Left lung (tissue), 14 donors: ENCODE measurements at places on chromosomes 1 and 21. TPM values are rescaled to one million over a fixed set of nuclear protein-coding genes. Genes with fewer than 3 reads are reported as not detected.

DNA sequence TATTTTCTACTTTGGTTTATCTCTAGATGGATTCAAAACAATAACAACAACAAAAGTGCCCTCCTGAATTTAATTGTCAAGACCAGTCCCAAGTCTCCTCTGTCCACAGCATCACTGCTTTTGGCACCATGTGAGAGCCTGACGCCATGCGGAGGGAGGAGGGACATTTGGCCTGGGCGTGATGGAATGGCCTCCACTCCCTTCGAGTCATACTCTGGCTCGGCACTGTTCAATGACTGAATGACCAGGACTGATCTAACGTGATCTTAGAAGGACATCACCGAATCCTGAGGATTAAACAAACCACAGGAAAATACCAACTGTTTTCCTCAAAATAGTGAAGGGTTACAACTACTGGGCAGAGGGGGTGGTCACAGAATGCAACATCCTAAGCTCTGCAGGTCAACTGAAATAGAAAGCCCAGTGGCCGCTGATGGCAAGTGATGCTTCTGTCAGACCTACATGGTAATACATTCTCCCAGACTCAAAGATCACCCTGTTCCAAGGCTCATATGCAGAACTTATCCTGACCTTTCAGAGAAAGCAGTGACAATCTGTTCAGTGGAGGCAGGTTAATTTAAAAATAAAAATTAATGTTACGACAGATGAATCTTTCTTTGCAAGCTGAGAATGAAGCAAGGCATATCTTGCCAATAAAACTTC is 19.1 kb downstream of the SRSF4 start:
- no peak for DNase-seq

DNA sequence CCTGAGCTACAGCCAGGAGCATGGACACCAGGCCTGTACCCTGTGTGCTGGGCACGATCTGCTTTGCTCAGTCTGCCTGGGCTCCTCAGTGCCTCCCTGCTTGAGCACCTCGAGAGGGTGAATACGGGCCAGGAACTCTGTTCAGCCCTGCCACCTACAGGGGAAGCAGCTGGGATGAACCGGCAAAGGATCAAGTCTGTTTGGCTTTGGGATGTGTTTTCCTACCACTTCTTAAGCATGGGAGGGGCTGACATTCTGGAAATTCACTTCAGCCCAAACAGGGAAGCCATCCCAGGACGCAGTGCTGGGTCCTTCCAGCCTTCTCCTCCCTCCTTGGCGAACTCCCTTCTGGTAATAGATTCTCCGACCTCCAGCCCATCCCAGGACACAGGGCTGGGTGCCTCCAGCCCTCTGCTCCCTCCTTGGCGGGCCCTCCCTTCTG is 55.8 kb upstream of the SELENON start:
- peak; percentile 32 for DNase-seq

DNA sequence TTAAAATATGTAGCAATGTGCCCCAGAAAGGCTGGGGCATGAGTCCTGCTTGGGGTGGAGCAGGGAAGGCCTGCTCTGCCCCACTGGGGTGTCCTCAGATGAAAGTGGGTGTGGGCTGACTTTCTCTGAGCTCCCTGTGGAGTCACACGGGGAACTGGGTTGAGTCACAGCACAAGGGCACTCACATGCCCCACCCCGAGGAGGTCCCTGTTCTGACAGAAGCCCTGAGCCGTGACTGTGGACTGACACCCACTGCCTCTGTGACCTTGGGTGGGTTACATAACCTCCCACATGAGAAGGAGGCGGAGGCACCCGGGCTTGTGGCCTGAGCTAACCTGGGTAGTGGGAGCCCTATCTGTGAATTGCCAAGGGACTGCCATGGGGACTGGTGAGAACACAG is 52.5 kb upstream of the TINAGL1 start:
- no peak for DNase-seq

GRCh38 chr1:181010789-181011188 is 11.9 kb downstream of the STX6 start:
- no peak for DNase-seq

DNA sequence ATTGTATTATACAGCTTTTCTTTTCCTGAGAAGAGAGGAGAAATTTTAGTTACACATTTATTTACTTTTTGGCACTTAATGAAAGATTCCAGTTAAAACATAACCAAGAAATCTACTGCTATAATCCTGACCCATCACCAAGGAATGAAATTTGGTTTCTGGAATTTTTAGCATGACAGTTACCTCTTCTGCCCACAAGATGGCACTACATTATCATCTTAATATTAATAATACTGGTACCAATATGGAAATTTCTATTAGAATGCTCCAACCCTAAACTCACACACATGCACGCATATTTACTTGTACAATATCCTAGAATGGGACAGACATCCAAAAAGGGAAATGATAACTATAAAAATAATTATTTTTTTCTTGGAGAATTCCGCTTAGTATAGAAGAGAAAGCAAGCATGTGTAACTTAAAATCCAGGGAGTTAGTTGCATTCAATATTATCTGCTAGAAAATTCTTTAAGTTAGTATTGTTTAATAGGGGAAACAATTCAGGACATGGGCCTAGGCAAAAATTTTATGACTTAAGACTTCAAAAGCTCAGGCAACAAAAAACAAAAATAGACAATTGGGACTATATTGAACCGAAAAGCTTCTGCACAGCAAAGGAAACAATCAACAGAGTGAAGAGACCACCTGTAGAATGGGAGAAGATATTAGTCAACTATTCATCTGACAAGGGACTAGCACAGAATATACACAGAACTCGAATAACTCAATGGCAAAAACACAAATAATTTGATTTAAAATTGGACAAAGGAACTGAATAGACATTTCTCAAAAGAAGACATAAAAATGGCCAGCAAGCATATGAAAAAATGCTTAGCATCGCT is 37.4 kb downstream of the MAP3K21 start:
- DNase-seq = no peak

- DNase-seq = no peak
Observed at GRCh38 chr1:242784084-242784483, 259.6 kb upstream of the PLD5 start.

GRCh38 chr1:171742577-171742922 is 685 bp upstream of the VAMP4 start:
- peak; percentile 52 for DNase-seq

GRCh38 chr1:89598450-89599331 is 34.2 kb upstream of the LRRC8C start:
- DNase-seq = no peak

- no peak for DNase-seq
Observed at GRCh38 chr1:172308577-172308976, 111.9 kb upstream of the C1orf105 start.

- no peak for DNase-seq
Observed at GRCh38 chr1:151733126-151733525, 11.8 kb downstream of the RIIAD1 start.

- no peak for DNase-seq
Observed at GRCh38 chr1:23116216-23116836, 52.3 kb downstream of the LUZP1 start.

- DNase-seq = no peak
Observed at GRCh38 chr21:33401630-33401992, 1.6 kb upstream of the IFNGR2 start.

- no peak for DNase-seq
Observed at GRCh38 chr1:171783816-171784530, 2.5 kb downstream of the METTL13 start.

DNA sequence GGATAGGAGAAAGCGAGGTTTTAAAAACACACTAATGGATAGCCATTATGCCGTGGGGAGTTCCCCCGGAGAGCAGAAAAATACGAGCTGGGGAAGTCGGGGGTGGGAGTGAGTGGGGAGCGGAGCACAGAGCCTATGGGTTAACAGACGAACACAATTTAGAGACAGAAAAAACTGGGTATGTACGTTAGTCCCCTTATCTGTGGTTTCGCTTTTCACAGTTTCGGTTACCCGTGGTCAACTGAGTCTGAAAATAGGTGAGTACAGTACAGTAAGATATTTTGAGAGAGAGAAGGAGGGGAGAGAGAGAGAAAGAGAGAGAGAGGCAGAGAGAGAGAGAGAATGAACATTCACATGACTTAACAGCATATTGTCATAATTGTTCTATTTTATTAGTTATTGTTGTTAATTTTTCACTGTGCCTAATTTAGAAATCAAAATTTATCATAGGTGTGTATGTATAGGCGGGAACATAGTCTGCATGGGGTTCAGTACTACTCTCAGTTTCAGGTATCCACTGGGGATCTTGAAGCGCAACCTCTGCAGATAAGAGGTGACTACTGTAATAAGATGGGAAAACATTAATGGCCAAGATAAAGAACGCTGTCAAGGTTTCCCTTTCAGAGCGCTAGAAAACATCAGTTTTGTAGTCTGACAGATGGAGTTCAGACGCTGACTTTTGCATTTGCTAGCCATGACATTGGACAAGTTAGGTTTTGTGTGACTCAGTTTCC is 125.6 kb upstream of the LMO4 start:
- DNase-seq = no peak

DNA sequence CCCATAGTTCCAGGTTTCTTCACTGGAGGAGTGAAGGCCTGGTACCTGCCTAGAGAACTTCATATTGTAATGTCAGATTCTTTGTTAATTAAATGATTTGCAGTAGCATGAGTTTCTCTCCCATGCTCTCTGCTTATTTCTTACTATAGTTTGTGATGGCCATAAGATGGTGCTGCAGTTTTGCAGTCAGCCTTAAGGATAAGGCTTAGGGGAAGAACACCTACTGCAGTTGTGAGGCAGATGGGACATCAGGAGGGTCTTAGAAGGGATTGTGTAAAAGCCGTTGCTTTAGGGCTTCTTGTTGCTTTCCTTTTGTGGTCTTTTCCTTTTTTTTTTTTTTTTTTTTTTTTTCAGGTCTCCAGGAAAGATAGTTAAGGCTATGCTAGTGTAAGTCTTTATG is 61.8 kb downstream of the MACF1 start:
- no peak for DNase-seq

DNA sequence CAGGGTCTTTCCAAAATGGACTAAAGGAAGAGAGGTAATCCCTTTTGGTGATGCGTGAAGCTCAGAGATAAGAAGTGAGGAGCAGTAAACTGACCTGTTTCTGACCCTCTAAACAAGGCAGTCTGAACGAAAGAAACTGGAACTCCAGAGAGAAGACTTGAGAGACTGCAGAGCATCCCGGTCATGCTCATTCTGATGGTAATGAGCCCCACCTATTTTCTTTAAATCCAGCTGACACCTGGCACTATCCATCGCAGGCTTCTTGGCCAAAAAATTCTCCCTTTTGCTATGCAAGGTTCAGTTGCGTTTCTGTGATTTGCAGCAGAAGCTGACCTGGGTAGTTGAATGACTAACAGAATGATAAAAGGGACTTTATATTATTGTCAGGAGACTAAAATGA is 105.9 kb upstream of the KCNK2 start:
- DNase-seq = no peak

GRCh38 chr1:121516234-121516967 is 331.6 kb downstream of the SRGAP2C start:
- no peak for DNase-seq

- DNase-seq = no peak
Observed at GRCh38 chr1:205371871-205372660, 15.3 kb upstream of the KLHDC8A start.

- no peak for DNase-seq
Observed at GRCh38 chr1:161966067-161966466, 57.6 kb downstream of the OLFML2B start.

DNA sequence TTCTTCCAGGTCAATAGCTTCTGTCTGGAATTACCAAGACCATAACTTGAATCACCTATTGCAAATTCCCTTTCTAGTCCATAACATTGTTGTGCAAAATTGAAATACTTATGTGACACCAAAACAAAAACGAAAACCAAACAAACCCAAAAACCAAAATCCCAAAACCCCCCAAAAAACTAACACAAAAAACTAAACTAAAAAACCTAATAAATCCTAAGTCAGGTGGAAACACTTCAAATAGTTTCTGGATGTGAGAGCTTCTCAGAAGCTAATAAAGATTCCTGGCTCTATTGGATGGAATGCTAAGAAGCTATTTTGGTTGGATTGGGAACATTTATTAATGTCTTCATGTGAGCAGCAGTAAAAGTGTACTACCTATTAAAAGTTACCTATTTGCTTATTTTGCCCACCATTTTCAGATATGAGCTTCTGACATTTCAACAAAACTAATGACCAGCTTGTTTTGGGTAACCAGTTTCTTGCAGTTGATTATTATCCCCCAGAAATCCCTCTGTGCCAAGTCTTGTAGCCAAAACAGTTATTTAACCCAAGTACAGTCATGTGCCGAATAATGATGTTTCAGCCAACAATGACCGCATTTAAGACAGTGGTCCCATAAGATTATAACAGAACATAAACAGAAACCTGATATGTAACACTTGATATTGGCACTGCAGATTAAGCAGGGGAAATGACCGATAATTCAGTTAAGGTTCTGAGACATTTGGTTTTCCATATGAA is 76.4 kb downstream of the LTN1 start:
- no peak for DNase-seq

DNA sequence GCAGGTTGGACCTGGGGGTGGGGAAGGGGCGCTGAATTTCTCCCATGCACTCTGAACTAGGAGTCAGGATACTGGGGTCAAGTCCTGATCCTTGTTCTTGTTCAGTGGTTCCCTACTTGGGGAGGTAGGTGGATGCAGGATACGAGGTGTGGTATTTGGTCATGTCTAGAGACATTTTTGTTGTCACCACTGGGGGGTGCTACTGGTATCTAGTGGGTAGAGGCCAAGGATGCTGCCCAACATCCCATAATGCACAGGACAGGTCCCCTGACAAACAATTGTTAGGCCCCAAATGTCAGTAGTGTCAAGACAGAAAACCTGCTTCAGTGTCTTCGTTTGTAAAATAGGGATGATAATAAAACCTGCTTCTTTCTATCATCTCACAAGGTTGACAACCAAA is 259.0 kb upstream of the FOXD3 start:
- no peak for DNase-seq

GRCh38 chr21:46165098-46165497 is 9.7 kb upstream of the FTCD start:
- DNase-seq = no peak

GRCh38 chr1:151340870-151341754 is 5.9 kb downstream of the RFX5 start:
- DNase-seq = peak; percentile 65

DNA sequence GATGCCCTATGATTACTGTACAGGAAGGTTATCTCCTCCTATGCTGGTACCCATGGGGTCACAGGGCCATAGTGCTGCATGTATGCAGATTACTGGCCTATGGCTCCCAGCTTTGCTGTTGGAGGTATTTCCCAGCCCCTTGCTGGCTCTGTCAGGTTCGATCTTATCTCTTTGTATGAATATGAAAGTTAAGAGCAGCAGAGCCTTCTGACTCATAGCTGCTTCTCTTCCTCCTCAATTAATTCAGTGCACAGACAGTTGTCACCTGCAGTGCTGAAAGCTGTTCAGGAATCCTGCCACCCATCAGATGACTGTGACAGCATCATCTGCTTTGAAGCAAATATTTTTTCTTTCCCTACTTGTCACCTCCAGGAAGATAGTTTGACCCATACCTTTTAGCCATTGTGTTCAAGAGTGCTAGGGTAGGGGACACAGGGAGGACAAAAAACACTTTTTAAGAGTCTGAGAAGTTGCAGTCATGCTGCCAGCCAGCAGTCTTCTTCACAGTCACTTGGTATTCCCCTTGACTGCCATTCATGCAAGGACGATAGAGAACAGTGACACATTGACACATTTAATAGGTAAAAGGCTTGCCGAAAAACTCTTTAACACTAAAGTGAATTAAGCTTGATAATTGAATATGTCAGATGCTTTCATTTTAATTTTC is 73.1 kb downstream of the KIF1B start:
- DNase-seq = no peak

GRCh38 chr1:204353213-204353910 is 6.4 kb downstream of the PLEKHA6 start:
- no peak for DNase-seq

Gene GNB1
- 360 TPM for total RNA-seq

Gene OR2M3
- not detected for total RNA-seq

Gene BSND
- total RNA-seq = not detected

Gene DYRK3
- 11.5 TPM for total RNA-seq

Gene BTG2
- 56.2 TPM for total RNA-seq

Gene IFNGR2
- 90.8 TPM for total RNA-seq
